HS-5 (cell line): ENCODE measurements at places on chromosomes 4 and X.

DNA sequence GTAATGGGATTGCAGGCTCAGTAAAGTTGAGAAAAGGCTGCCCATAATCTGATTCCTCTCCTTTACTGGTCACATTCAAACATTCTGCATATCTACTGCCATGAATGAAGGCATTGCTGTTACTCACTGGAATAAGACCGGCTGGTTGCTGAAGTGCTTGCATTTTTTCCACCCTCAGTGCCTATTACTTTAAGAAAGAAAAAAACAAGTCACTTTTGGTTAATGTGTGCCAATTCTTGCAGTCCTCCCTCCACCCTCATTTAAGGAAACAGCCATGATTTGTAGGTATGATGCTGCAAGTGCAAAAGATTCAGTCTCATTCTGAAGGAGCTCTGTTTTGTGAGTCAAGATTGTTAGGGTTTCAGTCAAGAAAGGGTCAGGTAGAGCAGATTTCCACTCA, 94.9 kb downstream of the EMCN start:
- DNase-seq = no peak

GRCh38 chrX:150688911-150689451, 4.2 kb upstream of the MTMR1 start:
- DNase-seq = peak; percentile 88

DNA sequence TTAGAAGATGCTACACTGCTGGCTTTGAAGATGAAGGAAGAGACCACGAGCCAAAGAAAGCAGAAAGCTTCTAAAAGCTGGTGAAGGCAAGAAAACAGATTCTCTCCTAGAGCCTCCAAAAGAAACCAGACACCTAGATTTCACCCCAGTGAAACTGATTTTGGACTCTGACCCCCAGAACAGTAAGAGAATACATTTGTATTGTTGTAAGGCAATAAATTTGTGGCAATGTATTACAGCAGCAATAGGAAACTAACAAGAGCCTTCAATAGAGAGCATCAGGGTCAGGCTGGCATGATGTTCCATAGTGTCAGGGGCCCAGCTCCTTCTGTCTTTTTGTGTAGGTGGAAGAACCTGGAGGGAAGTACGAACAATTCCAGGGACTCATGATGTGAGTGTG, 6.0 kb upstream of the TEC start:
- DNase-seq = no peak

GRCh38 chr4:29538889-29539646, 1181.1 kb upstream of the PCDH7 start:
- no peak for DNase-seq

DNA sequence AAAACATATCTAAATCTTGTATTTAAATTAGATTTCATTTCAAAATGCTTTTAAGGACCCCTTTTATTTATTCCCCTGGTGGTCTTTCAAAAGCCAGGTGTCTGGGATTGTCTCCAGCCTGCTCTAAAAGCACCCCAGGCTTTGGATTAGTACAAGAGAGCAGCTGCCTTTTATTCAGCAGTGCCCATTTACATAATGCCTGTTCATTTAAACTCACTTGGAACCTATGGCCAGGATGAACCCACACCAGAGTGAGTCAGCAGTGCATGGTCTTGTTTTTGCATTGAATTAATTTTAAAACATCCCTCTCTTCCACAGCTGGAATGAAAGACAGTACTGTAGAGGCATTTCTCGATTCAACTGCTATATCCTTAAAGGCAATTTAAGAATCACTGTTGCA, 64.1 kb upstream of the TENM3 start:
- DNase-seq = no peak

DNA sequence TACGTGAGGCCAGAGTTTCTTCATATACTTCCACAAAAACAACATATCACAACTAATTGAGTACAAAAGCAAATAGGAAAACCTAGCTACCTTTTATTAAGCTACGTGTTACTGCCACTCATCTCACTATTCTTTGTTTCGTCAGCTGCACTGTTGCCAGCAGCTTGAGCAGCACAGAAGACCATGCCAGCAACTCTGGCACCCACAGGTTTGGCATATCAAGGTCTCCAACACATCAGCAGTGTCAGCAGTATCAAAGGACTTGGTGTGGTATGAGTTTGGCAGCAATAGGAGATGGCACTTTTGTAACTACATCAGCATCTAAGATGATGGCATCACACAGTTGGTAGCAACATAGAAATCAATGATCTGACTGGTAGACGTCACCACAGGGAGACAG, 30.7 kb downstream of the CDKL2 start:
- DNase-seq = no peak

DNA sequence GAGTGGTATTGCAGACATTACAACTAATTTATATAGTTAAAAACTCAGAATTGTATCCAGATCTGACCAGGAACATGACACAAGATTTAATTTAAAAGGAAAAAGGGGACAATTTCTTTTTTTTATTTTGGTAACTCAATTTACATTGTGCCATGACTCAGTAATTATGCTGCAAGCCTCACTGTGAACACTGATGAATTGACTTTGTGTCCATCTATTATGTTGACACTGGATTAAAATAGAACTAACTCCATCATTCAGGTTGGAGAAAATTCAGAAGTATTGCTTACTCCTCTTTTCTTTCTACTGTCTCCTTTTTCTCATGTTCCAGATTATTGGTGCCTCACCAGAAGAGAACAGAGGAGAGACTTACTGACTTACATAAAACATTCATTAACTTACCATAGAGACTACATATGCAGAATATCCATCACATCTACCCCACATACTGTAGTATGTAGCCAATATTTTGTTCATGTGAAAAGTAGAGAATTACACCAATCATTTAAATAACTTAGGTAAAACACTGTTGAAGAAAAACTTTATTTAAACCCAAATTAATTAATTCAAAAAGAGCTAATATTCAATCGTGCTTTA, 15.8 kb upstream of the LEF1 start:
- no peak for DNase-seq

GRCh38 chrX:68719904-68720614, 72.6 kb downstream of the STARD8 start:
- no peak for DNase-seq

- DNase-seq = no peak
These were observed 10.1 kb upstream of the SH3TC1 start for GRCh38 chr4:8188743-8189550.

- peak; percentile 24 for DNase-seq
These were observed at the start of gene IL13RA1 for GRCh38 chrX:118726887-118727685. Gene IL13RA1 (plus strand): TSS chrX:118727606. CDS start chrX:118727639, 33 bp downstream.

GRCh38 chrX:78658845-78659744, at the start of gene RTL3:
Gene RTL3 (minus strand): TSS chrX:78659328. CDS start chrX:78658420, 908 bp downstream.
- DNase-seq = peak; percentile 47

- no peak for DNase-seq
These were observed 12.5 kb downstream of the RASGEF1B start for GRCh38 chr4:81459228-81459627.

DNA sequence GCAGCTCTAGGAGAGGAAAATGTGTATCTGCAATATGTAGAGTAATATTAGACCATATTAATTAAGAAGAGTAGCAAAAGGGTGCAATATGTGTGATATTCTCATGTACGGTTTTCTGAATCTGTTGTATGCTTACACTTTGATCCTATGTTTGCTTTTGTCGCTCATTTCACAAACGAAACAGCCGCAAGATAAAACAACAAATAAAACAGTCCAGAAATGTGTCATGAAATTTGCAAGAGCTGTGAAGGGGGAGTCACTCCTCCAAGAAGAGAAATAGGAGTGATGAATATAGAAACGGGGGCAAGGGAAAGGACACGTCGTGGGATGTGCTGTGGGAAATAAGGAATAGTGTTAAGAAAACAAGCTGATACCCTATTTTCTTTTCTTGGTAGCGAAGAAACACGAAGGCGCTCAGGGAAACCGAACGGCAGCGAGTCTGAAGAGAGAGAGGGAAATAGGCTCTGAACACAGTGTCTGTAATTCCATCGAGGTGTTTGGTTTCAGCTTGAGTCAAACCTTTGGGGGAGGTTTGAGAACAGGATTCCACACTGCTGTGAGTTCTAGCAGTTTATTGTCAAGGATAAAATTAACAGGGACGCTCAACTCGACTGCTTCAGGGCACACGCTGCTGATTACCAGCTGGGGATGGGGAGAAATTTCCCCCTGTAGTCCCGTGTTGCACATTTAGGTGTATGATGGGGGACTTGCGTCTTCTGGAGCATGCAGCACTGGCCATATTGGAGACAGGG, 595.6 kb upstream of the TENM3 start:
- DNase-seq = no peak

- no peak for DNase-seq
These were observed 87.3 kb downstream of the PRSS12 start for GRCh38 chr4:118265312-118266144.

DNA sequence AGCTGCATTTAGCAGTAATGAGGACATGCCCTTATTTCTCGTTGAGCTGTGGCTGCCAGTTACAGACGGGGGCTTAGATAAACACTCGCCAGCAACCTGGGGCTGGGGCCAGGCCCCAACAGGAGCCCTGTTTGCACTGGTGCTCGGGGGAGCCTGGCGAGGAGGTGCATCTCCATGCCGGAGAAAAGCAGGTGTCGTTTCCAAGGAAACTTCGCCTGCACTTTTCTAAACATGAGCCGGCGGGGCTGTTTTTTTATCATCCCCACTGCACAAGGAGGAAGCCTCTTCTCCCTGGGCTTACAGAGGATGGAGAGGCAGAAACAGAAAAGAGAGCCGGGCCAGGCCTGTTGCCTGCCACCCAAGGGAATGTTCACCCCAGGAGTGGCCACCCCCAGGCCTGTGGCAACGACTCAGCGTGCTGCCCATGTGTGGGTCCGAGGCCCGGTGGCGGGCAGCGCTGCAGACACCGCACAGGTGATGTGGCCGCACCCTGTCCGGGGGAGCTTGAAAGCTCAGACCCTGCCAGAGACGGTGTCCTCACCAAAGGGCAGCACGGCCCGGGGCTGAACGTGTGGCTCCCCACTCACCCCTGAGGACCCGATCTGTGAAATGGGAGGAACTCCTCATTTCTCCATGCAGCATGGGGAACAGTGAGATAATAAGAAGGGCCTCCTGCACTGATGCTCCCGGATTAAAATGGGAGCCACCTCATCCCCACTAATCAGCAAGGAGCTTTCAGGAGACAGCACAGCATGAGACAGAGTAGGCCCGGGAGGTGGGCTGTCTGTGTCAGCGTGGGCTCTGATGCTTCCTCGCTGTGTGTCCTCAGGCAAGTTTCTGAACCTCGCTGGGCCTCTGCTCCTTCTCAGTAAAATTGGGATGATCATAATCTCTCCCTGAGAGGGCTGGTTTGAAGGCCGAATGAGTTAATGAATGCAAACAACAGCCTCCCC, 33.8 kb upstream of the ADRA2C start:
- no peak for DNase-seq

DNA sequence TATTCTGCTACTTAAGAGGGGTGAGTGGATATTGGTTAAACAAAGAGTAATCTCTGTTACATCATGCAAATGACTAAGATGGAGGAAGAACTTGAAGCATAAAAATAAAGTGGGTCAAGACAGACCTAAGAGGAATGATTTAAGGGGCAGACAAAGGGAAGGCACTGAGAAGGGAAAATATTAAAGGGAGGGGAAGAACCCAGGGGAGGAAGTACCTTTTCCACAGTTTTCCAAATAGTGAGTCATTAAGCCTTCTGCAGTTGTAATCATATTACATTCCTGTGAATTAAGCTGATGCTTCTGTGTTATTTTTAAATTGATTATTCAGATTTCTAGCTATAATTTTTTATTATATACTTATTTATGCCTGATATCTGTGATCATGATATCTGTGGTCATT, 253.3 kb downstream of the CENPC start:
- DNase-seq = no peak

DNA sequence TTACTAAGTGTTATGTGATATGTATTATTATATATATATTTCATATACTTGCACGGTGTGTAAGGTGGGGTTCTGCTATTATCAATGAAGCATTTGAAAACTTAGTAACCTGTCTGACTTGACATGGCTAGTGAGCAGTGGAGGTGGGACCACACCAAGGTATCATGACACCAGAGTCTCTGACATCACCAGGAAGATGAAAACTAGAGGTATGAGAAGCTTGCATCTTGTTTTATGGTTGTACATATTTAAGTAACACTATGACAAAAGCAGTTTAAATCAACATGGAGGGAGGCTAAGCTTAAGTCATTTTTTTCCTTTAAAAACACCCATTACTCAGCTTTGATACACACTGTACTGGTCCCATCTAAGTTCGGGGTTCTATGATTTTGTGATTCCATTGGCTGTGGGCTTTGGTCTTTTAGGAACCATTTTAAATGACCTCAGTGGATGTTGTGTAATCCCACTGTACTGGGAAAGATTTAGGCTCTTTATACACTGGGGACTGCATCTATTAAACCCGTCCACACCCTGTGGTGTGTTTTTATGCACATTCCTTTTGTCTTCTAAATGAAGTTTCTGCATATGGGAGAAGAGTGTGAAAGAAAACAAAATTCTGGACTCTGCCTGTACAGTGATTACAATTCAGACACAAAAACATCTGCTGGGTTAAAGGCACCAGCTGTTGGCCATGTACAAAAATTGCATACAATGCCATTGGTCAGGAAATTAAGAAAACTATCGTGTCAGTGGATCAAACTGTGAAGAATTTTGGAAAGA, 570.6 kb downstream of the SPRY1 start:
- no peak for DNase-seq

DNA sequence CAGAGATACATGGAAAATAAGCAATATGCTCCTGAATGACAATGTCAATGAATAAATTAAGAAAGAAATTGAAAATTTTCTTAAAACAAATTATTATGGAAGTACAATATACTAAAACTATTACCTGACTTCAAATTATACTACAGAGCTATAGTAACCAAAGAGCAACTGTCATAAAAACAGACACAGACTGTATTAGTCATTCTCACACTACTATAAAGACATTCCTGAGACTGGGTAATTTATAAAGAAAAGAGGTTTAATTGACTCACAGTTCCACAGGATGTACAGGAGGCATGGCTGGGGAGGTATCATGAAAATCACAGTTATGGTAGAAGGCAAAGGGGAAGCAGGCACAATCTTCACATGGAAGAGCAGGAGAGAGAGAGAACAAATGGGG, 60.0 kb upstream of the CYSLTR1 start:
- DNase-seq = no peak
